ENCODE measurements at places on chromosomes 3 and 15.

DNA sequence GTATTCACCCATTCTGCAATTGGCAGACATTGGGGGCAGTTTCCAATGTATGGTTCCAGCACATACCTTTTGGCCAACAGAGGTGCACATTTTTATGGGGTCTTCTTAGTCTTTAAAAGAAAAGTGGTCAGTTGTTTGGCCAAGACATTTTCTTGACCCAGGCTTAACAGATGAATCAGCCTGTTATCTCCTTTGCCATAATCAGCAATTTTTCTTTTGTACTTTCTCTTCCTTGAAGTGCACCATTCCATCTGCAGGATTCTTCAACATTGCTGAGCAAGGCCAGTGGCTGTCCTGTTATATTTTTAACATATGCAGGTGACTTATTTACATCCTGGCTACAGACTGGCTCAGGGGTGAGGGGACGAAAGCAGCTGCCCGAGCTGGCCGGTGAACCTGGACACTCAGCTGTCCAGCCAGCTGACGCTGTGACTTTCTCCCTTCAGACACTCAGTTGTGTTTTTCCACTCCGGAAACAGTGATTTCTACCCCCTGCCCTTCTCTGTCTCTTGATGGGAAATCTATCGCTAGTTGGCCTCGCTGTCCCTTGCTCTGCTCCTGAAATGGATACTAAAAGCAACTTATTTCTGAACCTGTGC is 96.5 kb upstream of the TNFAIP8L3 start:
- no peak for DNase-seq

DNA sequence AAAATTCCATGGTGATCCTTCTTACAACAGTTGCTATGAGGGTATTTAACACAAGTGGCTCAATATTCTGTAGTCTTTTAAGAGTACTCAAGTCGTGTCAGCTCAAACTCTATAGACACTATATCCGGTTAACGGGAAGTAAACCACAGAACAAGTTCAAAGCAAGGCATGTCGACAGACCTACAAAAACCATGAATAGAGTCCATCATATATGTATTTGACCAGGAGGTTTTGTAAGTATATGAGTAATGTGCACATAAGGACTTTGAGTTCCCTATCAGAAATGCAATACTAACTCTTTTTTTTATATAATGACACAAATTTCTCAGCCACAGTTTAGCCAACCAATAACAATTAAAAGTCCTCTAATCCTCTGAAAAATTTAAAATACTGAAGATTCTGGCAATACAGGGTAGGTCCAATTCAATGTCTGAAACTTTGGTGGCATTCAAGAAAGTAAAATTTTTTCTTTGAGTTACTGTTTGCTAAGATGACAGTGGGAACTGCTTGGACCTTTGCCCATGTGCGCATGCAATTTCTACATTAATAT is 93.7 kb downstream of the NEK10 start:
- no peak for DNase-seq

DNA sequence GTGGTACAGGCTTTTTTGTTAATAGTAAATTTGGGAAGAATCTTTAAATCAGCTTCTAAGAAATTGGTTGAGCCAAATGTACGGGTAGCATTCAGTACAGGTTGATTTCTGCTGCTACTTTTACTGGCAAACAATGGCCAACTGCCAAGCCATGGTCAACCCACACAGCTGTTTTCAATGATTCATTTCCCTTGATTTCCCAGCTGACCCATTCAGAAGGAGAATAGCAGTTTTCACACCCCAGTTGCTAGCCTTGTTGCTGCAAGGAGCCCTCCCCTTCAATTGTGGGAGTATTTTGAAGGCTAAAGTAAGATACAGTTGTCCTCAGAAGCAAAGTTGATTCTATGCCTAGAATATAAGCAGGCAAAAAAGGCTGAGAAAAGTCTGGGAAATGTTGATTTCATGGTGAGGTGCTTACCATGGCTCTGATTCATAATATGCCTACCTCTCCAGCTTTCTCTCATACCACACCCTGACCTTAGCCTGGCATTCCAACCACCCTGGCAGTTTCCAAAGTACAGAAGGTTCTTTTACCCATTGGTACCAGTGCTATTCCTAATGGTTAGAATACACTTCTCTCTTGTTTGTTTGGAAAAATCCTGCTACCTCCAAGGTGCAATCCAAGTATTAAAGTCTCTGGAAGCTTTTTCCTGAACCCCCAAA is 320.3 kb upstream of the TGFBR2 start:
- no peak for DNase-seq

- no peak for DNase-seq
Observed at GRCh38 chr3:137460944-137461343, 303.2 kb upstream of the SOX14 start.

GRCh38 chr3:127422663-127423375 is 135.0 kb upstream of the PRR20G start:
- peak; percentile 21 for DNase-seq

- DNase-seq, result peak; percentile 86
Observed at GRCh38 chr3:167241048-167241845, 138.8 kb downstream of the ZBBX start.

DNA sequence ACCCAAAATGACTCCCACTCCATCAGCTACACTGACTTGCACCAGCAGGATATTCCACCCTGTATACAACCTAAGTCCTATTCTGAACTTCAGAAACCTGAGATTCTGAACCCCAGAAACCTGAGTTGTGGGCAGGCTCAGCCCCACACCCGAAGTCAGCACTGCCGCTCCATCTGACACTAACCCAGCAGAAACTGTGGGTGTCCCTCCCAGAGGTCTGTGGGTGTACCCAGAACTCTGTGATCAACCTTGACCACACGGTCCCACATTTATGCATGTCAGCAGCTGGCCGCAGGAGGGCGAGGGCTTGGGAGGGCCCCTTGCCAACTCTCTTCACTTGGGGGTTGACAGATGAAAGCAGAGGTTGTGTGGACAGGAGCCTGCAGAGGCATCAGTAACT is 9.3 kb downstream of the OXTR start:
- no peak for DNase-seq

- DNase-seq, result no peak
Observed at GRCh38 chr15:52076889-52077781, 35.4 kb downstream of the BCL2L10 start.

GRCh38 chr3:100891033-100891432 is 102.2 kb downstream of the ABI3BP start:
- no peak for DNase-seq

DNA sequence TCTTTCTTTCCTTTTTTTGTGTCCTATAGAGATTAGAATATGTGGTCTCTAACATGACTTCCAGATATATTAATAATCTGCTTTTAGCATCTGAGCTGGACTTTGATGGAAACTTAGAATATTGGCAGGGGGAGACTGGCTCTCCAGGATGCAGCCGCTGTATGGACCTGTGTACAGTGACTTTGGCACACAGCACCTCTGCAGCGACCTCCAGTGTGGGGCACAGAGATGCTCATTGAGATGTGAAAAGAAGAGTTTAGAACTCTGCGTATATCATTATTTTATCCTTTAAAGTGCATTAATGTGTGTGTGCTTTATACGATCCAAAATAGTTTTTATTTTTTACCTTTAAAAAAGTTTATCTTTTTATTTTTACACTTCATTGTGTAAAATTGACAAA is 18.3 kb downstream of the CFAP161 start:
- no peak for DNase-seq

DNA sequence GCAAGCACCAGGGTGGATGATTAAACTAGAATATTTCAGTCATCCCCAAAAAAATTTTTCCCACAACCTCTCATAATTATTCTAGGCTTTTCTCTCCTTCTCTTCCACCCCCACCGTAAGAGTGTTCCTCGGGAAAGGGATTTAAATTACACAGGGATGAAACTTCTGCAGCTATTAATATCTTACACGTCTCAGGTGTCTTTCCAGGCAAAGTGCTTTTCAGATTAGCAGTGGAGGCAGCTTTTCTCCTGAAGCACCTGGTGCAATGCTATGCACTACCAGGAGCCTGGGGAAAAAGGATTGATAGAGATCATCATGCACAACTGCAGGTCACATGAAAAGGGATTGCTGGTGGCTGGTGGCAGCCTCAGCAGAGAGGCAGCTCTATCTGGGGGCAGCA is 250.4 kb downstream of the NTRK3 start:
- peak; percentile 13 for DNase-seq

- DNase-seq, result no peak
Observed at GRCh38 chr3:62604751-62605351, 231.5 kb upstream of the FEZF2 start.

DNA sequence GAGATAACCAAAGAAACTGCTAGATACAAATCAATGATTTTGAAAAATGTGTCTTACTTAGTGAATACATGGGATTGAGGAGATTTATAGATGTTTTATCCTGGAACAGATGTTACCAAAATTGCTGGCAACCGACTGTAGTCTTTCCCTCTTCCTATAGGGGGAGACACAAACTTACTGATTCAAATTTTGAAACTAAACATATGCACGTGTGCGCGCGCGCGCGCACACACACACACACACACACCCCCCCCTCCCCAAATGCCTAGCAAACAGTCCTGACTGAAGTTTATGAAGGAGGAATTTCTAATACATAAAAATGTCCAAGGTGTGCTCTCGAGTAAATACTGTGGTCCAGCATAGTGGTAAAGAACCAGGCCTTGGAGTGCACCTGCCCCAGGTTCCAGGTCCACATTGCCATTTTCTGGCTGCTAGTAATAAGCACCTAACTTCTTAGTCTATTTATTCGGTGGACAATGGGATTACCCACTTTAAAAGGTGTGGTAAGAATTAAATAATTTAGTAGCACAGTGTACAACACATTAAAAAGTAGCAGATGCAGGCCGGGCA is 18.5 kb upstream of the C3orf62 start:
- peak; percentile 1 for DNase-seq

- DNase-seq, result no peak
Observed at GRCh38 chr3:42836150-42837123, 27.2 kb downstream of the ACKR2 start.

DNA sequence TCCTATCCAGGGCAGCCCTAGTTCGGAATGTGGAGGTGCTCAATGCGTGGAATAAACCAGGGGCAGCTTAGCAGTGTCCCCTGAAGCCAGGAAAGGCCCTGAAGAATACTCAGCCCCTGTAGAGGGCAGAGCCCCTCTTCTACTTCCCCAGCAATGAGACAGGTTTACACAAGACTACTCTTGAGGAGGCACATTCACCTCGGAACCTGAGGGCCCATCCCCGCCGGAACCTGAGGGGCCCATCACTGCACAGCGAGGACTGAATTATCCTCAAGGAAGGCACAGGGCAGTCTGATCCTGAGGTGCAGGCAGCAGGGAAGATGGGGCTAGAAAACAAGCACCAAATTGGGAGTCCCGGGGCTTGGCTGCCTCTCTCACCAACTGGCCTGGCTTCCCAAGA is 22.2 kb downstream of the CCDC13 start:
- DNase-seq, result no peak

DNA sequence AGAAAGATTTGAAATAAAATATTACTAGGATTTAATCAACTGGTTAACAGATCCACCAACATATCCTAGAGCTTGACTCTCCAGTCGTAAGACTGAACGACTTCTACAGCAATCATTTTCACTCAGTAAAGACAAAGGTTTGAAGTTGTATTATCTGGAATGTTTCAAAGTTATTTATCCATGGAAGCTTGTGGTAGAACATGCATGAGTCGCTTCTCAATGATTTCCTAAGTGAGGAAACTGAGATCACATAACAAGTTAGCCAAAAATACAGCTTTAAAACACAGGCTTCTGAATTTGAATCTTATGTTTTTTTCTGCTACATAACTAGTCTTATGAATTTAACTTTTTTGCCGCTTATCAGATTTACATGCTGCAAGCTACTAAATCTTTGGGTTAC is 241.8 kb downstream of the FOXP1 start:
- DNase-seq, result no peak

DNA sequence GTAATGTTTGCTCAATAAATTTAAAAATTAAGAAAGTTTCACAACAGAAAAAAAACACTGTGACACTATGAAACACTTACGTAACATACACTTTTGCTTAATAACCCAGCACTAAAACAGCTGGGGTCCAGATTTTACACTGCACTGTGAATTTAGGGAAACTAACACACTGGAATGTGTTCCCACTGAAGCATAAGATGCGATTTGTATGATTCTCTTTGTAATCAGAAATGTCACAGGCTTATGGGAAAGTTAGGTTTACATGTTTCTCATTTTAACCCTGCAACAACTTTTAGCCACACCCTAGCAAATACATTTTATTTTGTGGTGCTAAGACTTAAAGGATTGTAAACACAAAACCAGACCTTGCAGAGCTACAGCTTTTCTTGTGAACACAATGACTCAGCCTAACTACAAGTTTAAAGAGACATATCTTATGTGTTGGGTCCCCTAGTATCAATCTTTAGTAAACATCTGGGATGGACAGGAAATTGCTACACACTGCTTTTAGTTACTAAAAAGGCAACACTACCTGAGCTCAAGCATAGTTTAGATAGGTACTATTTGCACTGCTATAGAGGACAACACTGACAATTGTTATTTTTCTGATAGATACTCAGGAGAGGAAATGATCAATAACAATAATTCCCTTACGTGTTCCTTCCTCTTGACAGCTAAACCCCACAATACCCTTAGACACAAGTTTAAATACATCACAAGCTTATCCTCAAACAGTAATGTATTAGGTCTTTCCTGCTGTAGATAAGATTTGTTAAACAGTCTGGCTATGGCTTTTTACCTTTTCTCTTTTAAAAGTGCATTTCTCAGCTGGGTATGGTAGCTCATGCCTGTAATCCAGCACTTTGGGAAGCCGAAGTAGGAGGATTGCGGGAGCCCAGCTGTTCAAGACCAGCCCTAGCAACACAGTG is 3.8 kb downstream of the PLD1 start:
- no peak for DNase-seq

DNA sequence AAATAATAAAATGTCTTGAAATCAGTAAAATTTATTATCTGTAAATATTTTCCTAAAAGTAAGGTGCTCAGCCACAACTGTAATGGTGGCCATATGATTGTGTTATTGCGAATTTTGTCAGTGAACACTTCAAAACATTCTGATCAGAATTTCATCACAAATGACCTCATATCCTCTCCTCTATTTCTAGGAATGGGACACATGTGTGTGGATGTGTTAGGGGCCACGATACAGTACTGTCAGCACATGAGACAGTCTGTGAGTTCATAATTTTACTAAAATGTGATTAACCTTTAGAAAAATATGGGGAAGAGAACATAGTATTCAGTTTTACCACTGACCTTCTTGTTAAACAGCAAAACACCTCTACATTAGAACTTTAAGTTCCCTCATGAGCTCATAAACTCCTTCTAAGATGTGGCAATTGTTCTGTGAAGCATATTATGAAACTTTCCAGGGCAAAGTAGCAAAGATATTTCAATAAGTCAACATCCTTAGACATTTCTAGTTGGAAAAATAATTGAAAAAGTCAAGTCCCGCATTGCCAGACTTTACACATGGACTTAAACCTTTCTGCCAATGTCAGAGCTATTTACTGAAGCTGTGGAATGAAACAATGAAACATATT is 158.2 kb upstream of the ABI3BP start:
- no peak for DNase-seq

- no peak for DNase-seq
Observed at GRCh38 chr3:124381575-124382333, 348.5 kb upstream of the UMPS start.
